ENCODE measurements at places on chromosomes 2 and 18.

- no peak for DNase-seq
These were observed 49.5 kb downstream of the C2orf42 start for GRCh38 chr2:70141212-70141901.

DNA sequence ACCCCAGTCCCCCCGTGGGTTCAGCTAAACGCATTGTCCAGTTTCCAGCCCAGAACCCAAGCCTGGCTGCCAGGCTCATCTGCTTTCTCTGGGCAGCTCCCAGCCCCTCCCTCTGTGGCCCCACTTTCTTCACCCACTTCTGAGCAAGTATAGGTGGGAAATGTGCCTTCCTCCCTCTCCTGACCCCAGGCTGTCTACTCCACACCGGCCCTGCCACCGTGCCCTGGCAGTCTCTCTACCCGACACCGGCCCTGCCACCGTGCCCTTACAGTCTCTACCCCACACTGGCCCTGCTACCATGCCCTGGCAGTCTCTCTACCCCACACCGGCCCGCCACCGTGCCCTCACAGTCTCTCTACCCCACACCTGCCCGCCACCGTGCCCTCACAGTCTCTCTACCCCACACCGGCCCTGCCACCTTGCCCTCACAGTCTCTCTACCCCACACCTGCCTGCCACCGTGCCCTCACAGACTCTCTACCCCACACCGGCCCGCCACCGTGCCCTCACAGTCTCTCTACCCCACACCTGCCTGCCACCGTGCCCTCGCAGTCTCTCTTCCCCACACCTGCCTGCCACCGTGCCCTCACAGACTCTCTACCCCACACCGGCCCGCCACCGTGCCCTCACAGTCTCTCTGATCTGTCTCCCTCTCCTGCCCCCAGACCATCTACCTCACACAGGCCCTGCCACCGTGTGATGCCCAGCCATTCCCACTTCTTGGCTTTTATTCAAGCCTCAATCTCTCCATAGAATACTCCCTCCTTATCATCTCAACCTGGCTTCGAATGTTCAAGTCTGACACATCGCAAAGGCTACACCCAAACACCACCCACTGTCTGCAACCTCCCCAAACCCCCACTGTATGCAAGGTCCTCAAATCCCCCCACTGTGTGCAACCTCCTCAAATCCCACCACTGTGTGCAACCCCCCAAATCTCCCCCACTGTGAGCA lies 108.9 kb downstream of the TPO start:
- DNase-seq, result no peak

- DNase-seq, result no peak
These were observed 70.1 kb downstream of the NABP1 start for GRCh38 chr2:191748059-191748461.

DNA sequence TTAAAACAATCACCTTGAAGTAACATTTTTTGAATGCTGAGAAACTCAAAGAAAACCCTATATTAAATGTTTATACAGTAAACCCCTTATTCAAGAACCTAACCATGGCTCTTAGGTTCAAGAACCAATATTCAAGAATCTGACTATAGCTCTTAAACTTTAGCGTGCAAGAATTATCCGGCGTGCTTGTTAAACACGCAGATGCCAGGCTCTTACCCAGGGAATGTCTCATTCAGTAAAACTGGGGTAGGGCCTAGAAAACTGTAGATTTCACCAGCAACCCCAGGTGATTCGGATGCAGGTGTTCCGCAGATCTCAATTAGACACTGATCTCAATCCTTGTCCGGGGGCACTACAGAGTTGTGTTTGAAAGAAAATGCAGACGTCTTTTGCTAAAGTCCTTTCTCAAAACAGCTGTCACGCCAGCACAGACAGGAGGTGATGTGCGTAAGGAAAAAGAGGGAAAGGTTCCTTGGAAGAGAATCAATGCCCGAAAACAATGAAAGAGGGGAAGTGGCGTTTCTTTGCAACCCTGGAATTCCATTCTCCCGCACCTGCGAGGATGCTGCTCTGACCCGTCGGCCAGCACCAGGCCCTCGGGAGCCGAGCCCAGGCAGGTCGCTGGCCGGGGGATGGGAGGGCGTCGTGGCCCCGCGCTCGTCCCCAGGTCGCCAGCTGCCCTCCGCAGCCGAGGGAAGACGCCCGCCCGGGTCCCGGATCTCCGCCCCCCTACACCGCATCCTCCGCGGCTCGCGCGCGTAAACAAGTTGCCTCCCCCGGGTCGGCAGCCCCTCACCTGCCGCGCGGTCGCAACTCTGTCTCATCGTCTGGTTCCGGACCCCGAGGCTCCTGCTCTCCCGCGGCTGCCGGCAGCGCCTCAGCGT lies 851 bp downstream of the EIF2AK3 start:
- peak; percentile 3 for DNase-seq

DNA sequence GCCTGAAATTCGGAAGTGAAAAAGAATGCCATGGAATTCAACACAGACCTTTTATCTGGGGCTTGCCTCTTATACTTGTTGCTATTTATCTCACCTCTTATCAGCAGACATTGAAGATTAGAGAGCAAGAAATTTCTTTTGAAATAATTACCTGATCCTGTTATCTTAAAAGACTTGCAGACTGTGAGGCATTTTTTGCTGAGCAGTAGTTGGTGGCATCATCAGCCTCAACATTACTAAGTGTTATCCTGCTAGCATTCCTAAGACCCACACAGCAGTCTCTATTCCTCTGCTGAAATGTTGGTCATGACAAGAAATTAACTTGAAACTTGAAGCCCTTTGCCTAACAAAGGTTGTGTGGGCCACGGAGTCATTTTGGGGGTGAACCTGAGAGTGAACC lies 186.5 kb downstream of the TRIB2 start:
- no peak for DNase-seq

DNA sequence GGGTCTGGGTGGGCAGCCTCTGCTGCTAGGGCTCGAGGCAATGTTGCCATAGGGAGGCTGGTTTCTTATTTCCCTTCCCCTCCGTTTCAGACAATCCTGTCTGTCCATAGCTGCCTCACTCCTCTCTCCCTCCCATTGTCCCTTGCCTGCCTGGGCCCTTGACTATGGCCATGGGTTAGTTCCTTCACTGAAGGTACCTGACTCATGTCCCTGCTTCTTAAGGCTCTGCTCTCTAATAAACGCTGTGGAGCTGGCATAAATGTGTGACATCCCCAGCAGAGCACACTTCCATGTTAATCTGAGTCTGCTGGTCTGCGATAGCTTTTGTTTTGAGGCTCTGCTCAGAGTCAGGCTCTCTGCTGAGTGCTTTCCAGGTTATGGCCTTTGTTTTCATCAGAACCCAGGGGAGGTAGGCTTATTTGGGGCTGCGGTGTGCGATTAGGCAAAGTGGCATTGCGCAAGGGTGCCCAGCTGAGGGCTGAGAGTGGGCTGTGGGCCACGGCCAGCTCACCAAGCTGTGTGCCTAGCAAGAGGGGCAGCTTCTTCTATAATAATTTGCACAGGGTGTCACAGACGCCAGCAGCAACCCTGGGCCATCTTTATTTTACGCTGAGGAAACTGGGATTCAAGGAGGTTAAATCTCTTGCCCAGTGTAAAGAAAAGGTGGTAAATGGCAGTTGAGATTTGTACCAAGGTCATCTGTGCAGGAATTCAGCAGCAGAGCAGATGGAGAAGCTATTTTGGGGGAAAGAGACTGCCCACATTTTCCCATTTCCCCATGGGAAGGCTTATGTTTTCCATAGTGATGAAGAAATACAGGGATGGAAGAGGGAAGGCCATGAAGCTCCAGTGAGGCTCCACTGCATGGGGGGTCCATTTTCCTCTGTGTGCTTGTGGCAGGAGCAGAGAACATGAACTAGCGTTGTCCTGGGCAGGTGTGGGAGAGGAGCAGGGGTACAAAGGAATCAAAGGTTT lies 25.6 kb downstream of the MRPL33 start:
- no peak for DNase-seq

- DNase-seq, result no peak
These were observed 370.8 kb downstream of the DSEL start for GRCh38 chr18:67145586-67146292.

GRCh38 chr2:201298462-201299052 lies 38.2 kb downstream of the CASP8 start:
- DNase-seq, result no peak

DNA sequence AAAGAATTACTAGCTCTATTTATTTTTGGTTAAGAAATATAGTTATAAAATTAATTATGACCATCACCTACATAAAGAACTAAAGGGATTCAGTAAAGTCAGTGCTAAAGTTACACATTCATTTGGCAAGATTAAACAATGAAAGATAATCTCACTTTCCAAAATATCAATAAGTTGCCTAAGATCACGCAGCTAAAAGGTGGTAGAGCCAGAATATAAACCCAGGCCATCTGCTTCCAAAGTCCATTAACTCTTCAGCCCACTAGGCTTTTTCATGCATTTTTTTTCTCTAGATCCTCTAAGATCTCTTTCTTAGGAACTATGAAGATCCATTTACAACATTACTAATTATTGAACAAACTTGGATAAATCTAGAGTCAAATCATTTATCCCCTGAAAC lies 66.6 kb upstream of the RND3 start:
- DNase-seq, result no peak

GRCh38 chr2:98757904-98758421 lies 27.0 kb upstream of the MGAT4A start:
- DNase-seq, result peak; percentile 70

DNA sequence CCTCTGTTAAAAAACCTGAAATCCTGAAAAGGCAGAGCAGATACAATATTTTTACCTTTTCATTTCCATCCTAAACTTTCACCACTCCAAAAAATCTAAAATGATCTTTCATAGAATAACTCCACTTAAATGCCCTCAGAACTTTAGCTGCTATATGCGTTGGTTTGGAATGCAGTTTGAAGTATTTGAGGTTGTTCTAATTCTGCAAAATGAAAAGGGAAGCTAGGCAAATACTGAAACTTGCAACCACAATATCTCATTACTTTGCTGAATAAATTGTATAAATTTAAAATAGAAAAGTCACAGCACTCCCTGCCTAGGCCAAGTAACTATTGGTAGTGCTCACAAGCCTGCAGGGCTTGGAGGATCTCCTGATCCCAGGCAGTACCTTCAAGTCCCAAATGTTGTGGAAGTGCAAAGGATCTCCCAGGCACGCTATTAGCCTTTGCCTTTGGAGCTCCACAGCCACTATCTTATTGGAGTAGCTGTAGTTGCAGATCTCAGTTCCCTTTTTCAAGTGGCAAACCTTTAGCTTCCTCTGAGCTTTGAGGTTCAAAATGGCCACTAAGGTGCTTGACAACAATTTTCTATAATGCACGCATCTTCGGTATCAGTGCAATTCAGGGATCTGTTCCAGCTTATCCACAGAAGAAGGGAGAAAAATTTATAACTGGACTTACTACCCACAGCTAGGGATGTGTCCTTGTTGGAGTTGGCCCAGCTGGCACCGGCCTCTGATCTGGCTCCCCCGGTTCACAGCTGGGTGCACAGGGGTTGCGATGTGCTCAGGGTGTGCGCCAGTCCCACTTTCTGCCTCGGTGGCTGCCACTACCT lies 43.4 kb upstream of the ANKRD62 start:
- no peak for DNase-seq

- no peak for DNase-seq
These were observed 4.6 kb downstream of the RND3 start for GRCh38 chr2:150482667-150483400.

DNA sequence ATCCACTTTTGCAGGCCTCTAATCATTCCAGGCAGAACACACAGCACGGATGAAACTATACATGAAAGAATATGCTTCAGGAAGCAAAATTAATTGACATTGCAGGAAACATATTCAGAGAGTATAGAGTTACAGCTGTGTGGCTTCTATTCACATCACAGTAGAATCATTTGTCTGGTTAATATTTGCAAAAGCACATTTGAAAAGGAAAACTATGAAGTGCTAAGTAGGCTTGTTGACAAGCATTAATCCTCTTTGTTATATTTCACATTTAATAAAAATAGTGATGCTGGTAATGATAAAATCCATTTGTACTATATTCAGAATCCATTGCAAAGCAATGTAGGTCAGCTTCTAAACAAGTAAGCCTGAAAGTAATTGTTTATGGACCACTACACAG lies 32.2 kb upstream of the PIK3C3 start:
- no peak for DNase-seq

DNA sequence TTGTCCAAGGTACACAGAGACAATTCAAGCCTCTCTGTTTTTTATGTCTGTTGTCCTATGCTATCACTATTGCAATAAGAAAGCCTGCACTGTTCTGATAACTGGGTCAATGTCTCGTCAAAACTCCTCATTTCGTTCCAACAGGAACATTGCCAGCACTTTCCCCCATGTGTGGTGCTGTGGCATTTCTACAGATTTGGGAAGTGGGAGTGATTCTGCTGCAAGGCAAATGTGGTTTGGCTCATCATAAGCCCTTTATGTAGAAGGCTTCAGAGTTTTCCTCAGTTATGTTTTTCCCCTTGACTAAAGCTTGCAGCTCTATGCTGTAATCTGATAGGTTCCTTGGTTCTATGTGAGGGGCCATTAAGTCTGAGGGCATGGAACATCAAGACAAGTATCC lies 324.1 kb upstream of the TCF4 start:
- no peak for DNase-seq

- no peak for DNase-seq
These were observed 21.4 kb downstream of the HJURP start for GRCh38 chr2:233832869-233833311.

GRCh38 chr18:58396144-58396543 lies 232.7 kb downstream of the ALPK2 start:
- peak; percentile 70 for DNase-seq

- DNase-seq, result no peak
These were observed 105.6 kb downstream of the ANTXR1 start for GRCh38 chr2:69118609-69119008.

DNA sequence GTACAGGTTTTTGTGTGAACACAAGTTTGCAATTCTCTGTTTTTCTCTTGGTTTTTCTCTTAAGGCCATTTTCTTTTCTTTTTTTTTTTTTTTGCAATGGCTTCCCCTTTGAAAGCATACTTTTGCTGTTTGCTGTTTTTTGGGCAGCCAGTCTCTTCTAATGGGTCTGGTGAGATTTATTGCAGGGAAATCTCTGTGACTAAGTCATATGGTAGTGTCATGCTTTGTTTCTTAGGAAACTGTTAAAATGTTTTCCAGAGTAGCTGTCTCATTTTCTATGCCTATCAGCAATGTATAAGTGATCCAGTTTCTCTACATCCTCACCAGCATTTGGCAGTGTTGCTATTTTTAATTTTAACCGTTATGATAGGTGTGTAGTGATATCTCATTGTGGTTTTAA lies 27.9 kb upstream of the CDCA7 start:
- no peak for DNase-seq

Measured in putamen (tissue), 1 donor.